ENCODE measurements at places on chromosomes 2 and 18.

- DNase-seq, result no peak
Observed at GRCh38 chr18:40473221-40474029, 1481.6 kb upstream of the PIK3C3 start.

GRCh38 chr18:3157606-3158005 is 62.2 kb downstream of the MYOM1 start:
- no peak for DNase-seq

GRCh38 chr2:65443509-65444186 is 11.2 kb upstream of the SPRED2 start:
- no peak for DNase-seq

DNA sequence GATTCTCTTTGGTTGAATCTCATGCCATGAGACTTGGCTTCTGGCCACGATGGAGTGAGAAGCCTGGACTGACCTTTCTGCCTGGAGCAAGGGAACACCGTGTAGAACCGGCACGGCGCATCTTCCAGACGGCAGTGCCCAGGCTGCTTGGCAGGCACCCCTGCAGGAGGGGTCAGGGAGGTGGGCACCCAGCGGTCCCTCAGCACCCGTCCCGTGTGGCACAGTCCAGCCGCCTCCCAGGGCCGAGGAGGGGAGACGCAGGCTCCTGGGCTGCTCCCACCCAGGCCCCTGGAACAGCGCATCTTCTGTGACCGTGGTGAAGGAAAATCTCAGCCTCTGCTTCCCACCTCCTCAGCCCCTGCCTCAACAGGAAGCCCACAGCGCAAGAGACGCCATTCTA is 95.7 kb downstream of the CMPK2 start:
- no peak for DNase-seq

DNA sequence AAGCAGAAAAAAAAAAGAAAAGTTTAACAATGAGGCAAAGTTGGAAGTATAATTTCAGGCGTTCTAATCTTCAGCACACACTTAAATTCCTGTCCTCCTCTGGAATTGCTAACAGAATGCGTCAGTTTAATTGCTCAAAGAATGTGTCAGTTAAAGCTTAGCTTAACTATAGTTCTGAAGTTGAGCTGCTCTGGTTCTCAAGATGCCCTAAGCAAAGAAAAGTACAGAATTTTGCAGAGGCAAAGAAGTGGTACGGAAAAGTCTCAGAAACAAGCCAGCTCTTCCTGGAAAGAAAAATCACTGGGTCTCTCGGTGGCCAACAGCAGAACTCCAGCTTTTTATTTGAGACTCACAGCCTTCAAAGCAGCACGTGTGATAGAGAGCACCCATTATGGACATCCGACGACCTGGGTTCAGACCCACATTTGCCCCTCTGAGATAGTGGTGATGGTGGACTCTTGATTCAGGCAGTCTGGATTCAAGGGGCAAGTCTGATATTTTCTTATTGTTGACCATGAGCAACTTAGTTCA is 22.2 kb upstream of the MYO3B start:
- no peak for DNase-seq

DNA sequence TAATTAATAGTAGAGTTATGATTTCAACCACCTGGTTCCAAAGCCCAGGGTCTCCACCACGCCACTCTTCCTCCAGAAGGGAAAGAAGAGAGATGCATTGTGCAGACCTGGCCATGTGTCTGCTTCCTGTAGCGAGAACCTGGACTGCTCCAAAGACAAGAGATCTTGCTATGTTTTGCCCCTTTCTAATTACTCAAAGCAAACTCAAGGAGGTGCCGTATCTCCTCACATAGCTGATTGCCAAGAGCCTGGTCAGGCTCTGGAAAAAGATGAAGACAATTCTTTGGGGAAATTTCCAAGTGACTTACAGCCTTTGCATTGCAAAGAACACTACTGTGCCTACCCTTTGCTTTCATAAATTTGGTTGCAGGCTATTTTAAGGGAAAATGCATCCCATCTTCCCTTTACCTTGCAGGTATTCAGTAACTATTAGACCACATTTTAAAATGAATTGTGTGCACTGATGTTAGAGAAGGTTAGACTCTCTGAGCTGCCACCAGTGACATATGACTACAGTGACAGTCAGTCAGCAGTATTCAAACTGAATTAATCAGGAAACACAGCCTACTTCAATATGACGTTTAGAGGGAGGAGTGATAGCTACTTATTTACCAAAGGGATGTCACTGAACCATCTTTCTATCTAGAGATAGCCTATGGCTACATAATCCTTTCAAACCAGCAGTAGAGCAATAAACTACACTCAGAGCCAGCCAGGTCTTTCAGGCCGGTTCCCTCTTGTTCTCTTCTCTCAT is 842.1 kb upstream of the FANCL start:
- no peak for DNase-seq

DNA sequence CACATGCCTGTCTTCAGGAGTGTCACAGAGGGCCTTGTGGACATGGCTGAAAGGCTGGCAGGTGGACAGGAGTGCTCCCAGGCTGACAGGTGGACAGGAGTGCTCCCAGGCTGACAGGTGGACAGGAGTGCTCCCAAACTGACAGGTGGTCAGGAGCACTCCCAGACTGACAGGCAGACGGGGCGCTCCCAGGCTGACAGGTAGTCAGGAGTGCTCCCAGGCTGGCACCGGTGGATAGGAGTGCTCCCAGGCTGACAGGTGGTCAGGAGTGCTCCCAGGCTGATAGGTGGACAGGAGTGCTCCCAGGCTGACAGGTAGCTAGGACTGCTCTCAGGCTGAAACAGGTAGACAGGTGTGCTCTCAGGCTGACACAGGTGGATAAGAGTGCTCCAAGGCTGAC is 16.6 kb downstream of the ANO7 start:
- DNase-seq, result no peak

- no peak for DNase-seq
Observed at GRCh38 chr2:55047677-55048299, 2.5 kb downstream of the RTN4 start.

DNA sequence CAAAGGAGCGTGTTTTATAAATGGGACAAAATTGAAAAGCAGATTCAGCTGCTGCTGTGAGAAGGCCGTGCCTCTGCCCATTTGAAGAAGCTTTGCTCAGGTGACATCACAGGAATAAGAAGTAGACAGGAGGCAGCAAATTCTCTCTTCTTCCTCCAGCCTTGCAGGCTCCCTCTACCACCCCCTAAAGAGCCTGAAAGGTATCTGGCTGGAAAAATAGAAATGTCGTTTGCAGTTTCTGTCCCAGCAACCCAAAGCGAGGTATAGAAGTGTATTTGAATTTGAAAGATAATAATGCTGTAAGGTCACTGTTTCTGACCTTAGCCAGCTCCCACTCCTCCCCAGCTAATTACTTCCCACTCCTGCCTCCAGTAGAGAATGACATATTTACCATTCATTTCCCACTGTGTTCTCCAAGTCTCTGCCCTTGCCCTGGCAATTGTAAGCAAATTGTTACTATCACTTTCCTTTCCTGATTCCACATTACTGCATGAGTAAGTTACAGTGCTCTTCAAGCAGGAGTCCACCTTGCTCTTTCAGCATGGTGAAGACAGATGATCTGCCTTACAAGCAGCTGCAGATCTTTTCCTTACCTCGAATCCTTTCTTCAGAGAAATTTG is 56.8 kb upstream of the RASGRP3 start:
- no peak for DNase-seq

DNA sequence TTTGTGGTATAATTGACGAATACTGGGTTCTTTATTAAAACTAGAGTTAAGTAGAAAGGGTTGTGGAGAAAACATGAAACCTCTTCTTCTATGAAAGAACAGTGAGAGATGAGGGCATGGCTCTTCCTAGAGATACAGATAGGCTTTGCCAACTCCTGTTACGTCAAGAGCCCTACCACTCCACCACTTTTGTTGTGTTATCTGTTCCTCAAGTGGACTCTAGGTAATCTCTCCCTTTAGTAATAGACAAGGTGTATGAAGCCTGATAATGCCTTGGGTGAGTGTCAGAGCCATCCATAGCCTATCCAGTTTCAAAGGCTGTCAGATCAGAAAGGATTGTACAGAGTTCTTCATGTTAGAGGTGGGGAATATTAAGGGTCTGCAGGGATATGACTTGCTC is 176.4 kb downstream of the SETBP1 start:
- no peak for DNase-seq

- no peak for DNase-seq
Observed at GRCh38 chr2:15313657-15314056, 247.5 kb downstream of the NBAS start.

GRCh38 chr2:42971947-42972736 is 179.8 kb upstream of the HAAO start:
- no peak for DNase-seq

DNA sequence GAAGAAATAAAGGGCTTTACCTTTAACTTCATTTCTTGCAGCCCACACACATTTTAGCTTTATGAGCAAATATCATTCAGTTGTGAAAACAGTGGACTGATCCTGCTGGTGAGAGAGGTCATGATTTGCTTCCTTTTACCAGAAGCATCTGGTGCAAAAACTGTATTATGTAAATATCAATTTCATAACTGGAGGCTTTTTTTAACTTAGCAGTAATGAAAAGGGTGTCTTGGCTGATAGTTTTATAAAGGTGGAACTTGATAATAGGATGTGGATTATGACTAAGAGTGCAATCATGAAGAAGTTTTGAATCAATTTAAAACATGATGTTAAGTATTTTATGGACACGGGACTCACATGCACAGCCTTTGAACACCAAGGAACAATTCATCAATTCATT is 304.4 kb downstream of the GULP1 start:
- DNase-seq, result no peak

DNA sequence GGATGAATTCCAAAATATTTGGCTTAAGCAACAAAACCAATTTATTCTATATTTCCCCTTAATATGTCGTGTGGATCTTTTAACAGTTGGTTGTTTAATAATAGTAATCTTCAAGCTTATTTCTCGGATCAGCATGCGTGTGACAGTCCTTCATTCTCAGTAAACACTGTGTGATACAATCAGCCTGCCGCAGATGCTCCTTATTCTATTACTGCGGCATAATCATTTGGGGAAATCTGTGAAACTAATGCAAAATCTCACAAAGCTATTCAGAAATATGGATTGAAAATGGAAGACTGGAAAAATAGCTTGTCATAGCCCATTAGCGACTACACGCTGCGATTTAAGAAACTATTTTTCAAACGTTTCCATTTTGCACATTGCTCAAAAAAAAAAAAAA is 36.9 kb downstream of the LINC00305 start:
- no peak for DNase-seq

GRCh38 chr18:55048892-55049291 is 89.6 kb upstream of the CCDC68 start:
- no peak for DNase-seq

- no peak for DNase-seq
Observed at GRCh38 chr18:46477425-46478011, 179.5 kb downstream of the LOXHD1 start.

DNA sequence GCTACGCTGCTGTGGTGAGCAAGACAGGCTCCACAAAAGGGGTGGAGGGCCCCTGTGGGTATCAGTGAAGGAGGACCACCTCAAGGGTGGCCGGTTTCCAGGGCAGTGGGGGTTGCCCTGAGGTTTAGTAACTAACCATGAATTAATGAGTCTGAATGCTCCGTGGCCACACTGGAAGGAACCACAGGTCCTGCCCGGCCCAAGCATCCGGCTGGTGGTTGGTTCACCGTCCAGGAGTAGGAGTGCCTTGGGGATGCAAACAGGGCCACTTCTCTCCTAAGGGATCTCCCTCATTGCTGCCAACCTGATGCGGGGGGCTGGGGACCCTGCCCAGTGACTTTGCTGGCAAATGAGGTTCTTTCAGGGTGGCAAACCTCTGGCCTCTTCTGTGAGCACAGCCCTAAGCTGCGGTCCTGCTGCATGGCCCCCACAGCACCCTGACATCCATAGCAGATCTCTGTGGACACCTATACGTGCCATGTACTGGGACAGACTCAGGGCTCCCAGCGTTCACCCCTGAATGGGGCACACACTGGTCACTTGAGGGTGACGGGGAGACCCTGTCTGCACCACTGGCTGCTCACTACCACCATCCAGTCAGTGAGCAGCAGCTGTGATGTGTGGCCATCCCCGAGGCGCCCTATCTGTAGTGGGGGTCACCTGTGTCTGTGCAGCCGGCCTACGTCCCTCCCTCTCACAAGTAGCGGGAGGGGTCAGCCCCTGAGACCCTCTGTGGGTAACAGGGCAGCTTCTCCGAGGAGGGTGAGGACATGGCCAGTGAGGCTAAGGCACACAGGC is 41.6 kb downstream of the HS6ST1 start:
- DNase-seq, result no peak

GRCh38 chr2:1793001-1793867 is 48.9 kb upstream of the PXDN start:
- no peak for DNase-seq

DNA sequence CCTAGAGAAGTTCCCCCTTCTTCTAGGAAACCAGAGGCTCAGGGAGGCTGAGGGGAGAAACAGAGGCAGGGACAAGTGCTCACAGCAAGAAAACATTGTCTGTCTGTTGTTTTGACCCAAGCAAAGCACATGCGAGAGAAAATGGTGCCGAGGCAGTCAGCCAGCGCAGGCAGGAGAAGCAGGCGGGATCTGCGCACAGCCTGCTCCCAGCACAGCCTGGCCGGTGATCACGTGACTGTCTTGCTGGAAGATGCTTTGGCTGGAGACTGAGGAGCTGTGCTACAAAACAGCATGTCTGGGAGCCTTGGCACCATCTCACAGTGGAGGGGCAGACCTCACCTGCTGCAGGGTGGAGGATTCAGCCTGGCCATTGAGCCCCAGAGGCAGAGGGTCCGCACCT is 93.7 kb upstream of the MYCN start:
- no peak for DNase-seq

- DNase-seq, result peak; percentile 14
Observed at GRCh38 chr2:208040199-208041171, 15.2 kb upstream of the PLEKHM3 start.

- no peak for DNase-seq
Observed at GRCh38 chr18:26225022-26225693, 1.1 kb upstream of the TAF4B start.

DNA sequence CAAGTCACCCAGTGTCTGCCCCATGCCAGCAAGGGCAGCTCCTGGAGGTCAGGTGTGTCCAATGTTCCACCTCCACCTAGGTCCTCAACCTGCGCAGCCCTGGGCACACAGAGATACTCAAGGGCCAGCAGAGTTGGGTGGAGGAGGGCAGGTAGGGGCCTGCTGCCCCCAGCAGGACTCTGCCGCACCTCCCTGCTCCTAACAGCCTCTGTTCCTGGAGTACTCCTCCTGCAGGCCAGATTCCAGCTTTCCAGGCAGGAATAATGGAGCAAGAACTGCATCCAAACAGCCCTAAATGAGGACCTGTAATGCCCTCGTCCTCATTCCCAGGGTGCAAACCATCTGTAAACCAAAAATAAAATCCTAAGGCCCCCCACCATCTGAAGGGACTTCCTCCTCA is 44.4 kb upstream of the ACAA2 start:
- DNase-seq, result no peak

DNA sequence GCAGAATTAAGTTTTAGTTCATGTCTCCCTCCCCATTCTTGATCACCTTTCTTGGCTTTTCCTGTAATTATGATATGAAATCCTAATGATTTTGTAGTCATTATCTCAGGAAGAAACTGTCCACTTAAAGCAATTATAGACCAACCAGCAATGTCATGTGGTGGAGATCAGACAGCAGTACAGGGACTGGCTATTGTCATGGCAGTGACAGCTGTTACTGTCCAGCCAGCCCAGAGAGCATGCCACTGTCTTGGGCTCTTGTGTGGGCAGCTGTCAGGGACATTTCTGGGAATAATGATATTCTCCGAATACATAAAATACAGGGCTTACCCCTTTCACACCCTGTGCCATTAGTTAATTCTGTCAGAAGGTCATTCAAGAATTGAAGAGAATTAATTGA is 355.3 kb upstream of the RAB12 start:
- DNase-seq, result no peak
